Activated T-cell treated with anti-CD3 and anti-CD28 coated beads for 48 hours (primary cell): ENCODE measurements at places on chromosomes 2 and 18.

- DNase-seq: no peak
Observed at GRCh38 chr2:240628808-240629618, 3.7 kb downstream of the GPR35 start.

- no peak for DNase-seq
Observed at GRCh38 chr18:78579854-78580577, 399.6 kb upstream of the SALL3 start.

DNA sequence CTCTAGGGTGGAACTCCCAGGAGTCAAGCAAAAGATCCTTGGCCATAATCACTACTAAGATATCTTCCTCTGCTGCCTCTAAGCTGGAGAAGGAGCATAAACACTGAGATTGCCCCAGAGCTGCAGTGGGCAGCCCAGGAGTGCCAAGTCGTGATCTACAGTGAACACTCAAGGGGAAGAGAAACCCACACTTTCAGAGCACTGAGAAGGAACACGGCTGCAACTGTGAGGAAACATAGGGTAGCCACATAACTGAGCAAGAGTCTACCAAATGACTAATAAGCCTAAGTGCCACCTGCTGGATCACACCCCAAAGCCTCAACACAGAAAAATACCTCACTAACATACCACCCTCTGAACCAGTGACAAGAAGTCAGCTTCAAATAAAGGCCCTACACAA is 79.6 kb upstream of the RAB12 start:
- no peak for DNase-seq

GRCh38 chr2:40454321-40454720 is 2.4 kb upstream of the SLC8A1 start:
- DNase-seq: no peak

DNA sequence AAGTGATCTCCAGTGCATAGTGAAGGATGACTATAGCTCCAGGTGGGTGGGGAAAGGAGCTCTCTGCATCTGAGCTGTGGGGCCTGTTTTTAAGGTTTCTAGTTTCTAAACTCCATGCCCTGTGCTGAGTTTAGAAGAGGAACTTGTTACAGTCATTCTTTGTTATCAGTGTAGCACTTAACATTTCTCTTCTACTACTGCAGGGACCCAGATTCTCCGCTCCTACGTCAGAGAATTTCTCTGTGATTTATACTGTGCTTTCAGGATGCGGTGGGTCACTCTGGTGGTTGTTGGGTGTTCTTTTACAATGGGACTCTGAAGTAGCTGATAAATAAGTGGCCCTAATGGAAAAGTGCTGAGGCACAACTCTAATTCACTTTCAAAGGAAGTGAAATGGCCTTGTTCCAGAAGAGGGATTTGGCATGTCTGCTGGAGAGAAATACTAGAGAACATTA is 122.0 kb downstream of the WDSUB1 start:
- DNase-seq: no peak

GRCh38 chr2:162073888-162074631 is at the start of gene DPP4:
DPP4 (minus strand) TSS chr2:162074215; CDS start chr2:162073981, 234 bp downstream.
- peak; percentile 47 for DNase-seq

DNA sequence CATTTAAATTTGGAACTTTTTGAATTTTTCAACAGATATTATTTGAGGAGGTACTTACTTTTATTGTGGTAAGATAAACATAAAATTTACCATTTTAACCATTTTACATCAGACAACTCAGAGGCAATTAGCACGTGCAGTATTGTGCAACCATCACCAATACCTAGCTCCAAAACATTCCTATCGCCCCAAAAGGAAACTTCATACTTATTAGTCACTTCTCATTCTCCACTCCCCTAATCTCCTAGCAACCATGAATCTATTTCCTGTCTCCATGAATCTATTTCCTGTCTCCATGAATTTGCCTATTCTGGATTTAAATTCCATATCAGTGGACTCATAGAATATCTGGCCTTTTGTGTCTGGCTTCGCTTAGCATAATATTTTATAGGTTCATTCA is 69.9 kb upstream of the FAM136A start:
- no peak for DNase-seq

DNA sequence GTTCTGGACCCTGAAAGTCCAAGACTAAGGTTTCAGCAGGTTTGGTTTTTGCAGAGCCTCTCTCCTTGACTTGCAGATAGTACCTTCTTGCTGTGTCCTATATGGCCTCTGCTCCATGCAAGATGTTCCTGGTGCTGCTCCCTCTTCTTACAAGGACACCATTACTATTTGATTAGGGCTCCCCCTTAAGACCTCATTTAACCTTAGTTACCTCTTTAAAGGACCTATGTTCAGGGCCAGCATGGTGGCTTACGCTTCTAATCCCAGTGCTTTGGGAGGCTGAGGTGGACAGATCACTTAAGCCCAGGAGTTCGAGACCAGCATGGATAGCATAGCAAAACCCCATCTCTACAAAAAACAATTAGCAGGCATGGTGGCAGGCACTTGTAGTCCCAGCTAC is 179.0 kb downstream of the SLC39A10 start:
- no peak for DNase-seq

DNA sequence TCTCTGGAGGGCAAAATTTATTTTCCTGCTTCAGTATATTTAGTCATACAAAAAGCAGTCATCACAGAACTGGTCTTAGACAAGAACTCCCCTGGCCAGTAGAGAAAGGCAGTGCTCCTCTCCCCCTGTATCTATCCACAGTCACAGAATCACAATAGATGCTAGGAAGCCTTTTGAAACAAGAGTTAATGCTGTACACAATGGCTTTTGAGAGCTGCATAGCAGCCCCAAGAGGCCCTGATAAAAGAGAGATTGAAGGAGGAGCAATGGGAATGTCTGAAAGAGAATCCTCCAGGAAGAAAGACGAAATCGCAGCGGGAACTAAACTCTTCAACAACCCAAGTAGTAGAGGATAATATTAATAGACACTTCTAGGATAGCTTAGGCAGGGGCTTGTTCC is 330.2 kb downstream of the RBM43 start:
- no peak for DNase-seq

- DNase-seq: no peak
Observed at GRCh38 chr2:172861656-172862476, 126.2 kb downstream of the RAPGEF4 start.

DNA sequence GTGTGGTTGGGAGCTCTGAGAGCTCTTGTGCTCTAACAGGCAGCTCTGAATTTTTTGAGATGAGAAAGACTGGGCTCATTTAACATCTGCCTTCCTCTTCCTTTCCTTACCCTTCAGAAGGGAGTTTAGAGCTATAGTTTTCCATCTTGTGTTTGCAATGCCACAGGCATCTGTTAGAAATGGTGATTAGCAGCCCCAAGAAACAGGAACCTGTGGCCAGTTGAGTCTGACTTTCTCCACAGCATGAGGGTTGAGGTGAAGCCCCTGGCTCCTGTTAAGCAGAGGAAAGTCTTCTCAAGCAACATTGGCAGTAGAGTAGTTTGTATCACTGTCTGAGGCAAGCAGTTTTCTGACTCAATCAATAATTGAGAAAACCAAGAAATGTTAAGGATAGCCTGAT is 577.4 kb downstream of the ZEB2 start:
- DNase-seq: no peak

DNA sequence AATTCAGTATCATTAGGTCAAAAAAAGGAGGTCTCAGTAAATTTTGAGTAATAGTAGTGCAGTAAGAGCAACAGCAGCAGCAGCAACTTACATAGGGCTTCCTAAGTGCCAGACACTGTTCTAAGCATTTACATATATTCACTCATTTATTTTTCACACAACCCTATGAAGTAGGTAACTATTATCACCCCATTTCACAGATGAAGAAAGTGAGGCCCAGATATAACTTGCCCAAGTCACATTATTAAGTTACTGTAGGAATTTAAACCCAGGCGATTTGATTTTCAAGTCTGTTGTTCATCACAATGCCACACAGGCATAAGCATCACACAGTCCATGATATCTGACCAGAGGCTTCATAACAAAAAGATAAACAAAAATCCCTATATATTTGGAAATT is 90.2 kb upstream of the DTNB start:
- DNase-seq: no peak

DNA sequence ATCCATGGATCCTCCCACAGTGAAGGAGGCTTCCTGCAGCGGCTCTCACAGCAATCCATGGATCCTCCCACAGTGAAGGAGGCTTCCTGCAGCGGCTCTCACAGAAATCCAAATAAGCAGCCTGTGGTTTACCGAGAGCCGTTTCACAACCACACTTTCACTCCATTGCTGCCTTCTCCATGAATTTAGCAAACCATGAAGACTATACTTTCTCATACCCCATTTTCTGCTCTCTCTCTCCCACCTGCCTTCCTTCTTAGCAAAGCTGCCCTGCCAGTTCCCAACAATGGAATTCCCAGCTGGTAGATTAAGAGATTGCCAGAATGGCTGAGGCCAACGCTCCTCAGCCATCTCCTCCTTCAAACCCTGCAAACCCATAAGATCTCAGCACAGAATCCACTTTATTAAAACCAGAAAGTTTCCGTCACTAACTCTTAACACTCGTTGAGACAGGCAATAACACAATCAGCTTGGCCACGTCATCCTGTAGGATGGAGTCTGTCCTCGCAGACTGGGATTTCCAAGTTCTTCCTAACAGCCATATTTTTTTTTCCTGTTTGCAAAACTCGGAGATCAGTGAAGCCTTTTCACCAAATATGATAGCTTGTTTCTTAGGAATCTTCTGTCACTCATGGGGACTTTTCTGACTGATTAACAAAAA is 162.2 kb downstream of the PXDN start:
- DNase-seq: no peak

- no peak for DNase-seq
Observed at GRCh38 chr18:36693931-36694620, 134.7 kb downstream of the TPGS2 start.

DNA sequence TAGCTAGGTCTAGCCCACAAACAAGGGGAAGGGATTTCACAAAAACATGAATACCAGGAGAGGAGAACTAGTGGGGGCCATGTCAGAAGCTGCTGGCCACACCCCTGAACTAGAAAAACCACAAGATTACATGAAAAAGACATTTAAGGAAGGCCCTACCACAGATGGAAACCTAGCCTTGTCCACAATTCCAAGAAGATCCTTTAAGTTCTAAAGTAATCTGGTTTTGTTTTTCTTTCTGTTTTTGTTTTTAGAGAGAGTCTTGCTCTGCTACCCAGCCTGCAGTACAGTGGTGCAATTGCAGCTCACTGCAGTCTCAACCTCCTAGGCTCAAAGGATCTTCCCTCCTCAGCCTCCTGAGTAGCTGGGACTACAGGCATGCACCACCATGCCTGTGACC is 34.2 kb upstream of the CAB39 start:
- DNase-seq: no peak

GRCh38 chr18:3453540-3454364 is 3.8 kb downstream of the TGIF1 start:
- peak; percentile 10 for DNase-seq

DNA sequence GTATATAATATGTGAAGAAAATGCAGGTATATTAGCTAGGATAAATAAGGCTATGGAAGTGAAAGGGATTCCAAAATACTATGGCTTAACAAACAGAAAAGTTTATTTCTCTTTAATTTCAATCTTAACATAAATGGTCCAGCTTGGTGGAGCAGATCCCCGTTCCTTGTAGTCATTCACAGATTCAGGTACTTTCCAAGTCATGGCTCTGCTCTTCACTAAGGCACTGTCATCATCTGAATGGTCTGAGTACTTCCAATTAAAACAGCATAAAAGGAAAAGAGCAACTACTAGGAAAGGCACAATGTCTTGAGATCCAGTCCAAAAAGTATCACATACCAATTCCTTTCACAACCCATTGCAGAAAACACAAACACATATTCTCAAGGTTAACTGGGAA is 63.4 kb downstream of the OLA1 start:
- DNase-seq: no peak

- DNase-seq: no peak
Observed at GRCh38 chr2:8414946-8415879, 266.6 kb upstream of the ID2 start.

DNA sequence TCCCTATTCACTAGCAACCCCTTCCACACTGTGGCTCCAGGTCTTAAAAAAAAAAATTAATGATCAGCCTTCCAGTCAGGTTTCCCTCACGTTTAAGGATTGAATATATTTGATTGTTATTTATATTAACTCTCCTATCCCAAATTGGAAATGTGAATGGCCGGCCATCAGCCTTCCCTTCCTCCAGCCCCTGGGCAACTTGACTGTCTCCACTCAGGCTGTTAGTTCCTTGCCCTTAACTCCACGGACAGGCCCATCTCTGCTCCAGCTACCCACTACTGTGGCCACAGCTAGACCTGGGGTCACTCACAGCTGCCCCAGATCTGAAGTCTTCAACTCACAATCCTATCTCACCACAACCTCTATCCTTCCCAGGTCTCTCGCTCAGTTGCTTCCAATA is 39.9 kb downstream of the THOC1 start:
- no peak for DNase-seq

- DNase-seq: no peak
Observed at GRCh38 chr2:99819766-99820165, 322.6 kb downstream of the AFF3 start.

- no peak for DNase-seq
Observed at GRCh38 chr2:33186937-33187336, 240.2 kb downstream of the LTBP1 start.

DNA sequence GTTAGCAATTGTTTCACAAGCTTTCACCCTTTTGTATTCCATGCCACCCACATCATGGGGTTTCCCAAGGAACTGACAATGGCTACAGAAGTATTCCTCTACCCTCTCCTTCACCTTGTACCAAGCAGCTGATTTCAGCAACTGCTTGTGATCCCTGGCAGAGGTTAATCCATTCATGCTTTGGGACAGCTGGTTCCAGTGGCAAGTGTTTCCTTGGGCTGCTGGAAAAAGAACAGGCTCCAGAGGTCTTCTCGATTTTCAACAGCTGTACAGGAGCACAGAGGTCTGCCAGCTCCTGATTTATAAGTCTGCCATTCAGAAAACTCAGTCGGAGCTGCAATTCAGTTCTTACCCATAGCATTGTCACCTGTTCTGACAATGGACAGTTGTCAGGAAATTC is 239.2 kb upstream of the CWC22 start:
- no peak for DNase-seq

- DNase-seq: no peak
Observed at GRCh38 chr2:60354713-60355112, 198.7 kb downstream of the BCL11A start.

- DNase-seq: no peak
Observed at GRCh38 chr2:169715379-169716237, 18.0 kb upstream of the KLHL23 start.

GRCh38 chr2:33588232-33588631 is 10.9 kb downstream of the FAM98A start:
- no peak for DNase-seq

- DNase-seq: no peak
Observed at GRCh38 chr18:24799720-24800119, 339.3 kb downstream of the HRH4 start.

DNA sequence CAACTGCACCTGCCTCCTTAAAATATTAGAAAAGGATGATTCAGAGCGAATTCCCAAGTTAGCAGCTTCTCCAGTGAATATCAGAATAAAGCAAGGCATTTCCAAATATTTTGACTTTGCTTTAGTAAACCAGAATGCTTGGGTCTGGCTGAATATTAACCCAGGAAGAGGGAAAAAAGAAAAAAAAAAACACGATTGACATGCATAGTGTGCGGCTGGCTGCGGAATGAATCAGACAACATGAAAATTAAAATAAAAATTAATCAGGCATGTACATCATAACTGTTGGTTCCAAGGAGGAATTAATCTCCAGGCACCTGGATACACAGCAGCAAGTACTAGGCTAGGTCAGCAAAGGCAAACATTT is 105.8 kb upstream of the NCKAP5 start:
- no peak for DNase-seq

GRCh38 chr2:128424406-128425171 is 105.9 kb upstream of the HS6ST1 start:
- DNase-seq: no peak

- DNase-seq: no peak
Observed at GRCh38 chr2:200716386-200716785, 95.3 kb upstream of the BZW1 start.
